Stimulated activated CD8-positive, alpha-beta memory T cell treated with anti-CD3 and anti-CD28 coated beads, Interleukin-12 subunit alpha, Interleukin-12 subunit beta, amount 100 ng/mL, for 4 hours (primary cell): ENCODE measurements at places on chromosomes 12 and 14.
A peak's percentile ranks its signal among the peaks of the same experiment; 100 is the strongest.

GRCh38 chr12:68871921-68872320, 61.0 kb downstream of the CPM start:
- no peak for DNase-seq

DNA sequence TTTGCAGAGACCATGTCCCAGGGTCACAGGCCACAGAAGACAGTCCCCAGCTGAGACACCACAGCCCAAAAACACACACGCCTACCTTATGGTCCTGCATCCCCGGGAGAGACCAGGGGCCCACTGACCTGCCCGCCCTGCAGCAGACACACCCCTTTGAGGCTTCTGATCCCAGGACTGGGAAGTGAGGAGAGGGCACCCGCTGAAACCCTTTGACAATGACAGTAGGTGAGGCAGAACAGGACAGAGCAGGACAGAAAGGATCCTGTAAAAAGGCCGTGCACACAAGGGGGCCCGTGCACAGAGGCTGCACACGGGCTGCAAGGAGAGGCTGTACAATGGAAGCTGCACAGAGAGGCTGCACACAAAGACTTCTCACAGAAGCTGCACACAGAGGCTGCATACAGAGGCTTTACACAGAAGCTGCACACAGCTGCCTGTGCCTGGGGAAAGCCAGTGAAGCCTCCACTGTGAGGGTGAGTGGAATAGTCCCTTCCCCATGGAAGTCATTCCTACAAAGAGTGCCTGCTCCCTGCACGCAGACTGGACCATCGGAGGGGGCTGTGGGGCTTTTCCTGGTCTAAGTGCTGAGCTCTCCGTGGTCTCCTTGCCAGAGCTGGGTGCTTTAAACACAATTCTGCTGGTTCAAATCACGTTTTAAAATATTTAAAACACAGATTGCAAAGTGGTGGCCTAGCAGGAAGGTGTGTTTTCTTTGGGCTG, 16.6 kb upstream of the SFSWAP start:
- DNase-seq: no peak

- peak; percentile 69 for DNase-seq
Measured at GRCh38 chr14:24634158-24634557, at the start of gene GZMB. Gene GZMB (minus strand): TSS chr14:24634190. CDS start chr14:24634160, 30 bp downstream.

DNA sequence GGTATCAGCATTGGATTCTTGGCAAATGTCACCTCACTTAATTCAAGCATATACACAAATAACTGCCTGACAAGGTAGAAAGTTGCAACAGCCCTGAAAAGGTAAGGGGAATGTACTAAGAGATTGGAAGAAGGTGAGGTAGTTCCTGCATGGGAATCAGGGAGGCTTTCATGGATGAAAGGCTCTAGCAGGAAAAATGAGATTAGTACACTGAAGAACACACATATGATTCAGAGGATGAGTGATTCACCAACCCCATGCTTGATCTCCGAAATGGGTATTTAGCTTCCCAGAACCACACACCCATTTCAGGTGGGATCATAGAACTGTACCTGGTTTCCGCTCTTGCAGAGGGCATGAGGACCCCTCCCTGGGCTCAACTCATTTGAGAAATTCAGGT, 65.8 kb downstream of the PAH start:
- DNase-seq: no peak

- no peak for DNase-seq
Measured at GRCh38 chr14:39812532-39813320, 380.5 kb upstream of the FBXO33 start.
